Skin of body (tissue), 3 donors: ENCODE measurements at places on chromosomes 3 and 15. TPM values are rescaled to one million over a fixed set of nuclear protein-coding genes. Genes with fewer than 3 reads are reported as not detected.

The SIDT1 gene
- total RNA-seq: 4.4 TPM

The ATP11B gene
- total RNA-seq: 112 TPM

The CHRM5 gene
- not detected for total RNA-seq

The NRG4 gene
- 0.10 TPM for total RNA-seq

The EPHA6 gene
- total RNA-seq: 2.2 TPM

The ADGRG7 gene
- total RNA-seq: 0.10 TPM

The AHSG gene
- not detected for total RNA-seq

The CNTN4 gene
- 24.4 TPM for total RNA-seq

The LYSMD2 gene
- total RNA-seq: 5.1 TPM

The ANKRD34C gene
- total RNA-seq: not detected

The TM4SF18 gene
- total RNA-seq: 16.6 TPM
